ENCODE measurements at places on chromosomes 13 and 19.

DNA sequence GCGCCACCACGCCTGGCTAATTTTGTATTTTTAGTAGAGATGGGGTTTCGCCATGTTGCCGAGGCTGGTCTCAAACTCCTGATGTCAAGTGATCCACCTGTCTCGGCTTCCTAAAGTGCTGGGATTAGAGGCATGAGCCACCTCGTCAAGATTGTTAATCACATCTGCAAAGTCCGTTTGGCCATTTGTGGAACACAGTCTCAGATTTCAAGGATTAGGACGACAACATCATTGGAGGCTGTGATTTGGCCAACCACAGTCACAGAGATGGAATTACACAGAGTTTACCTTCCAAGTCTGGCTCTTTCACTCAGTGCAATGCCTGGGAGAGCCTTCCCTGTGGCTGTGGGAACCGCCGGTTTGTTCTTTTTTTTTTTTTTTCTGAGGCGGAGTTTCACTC is 17.8 kb downstream of the SULT2B1 start:
- DNase-seq = no peak

GRCh38 chr13:37492741-37493514 is 105.6 kb downstream of the POSTN start:
- no peak for DNase-seq

GRCh38 chr19:40396886-40397567 is 7.0 kb upstream of the HIPK4 start:
- DNase-seq = no peak

GRCh38 chr13:52850396-52851136 is 2.1 kb upstream of the PCDH8 start:
- no peak for DNase-seq

GRCh38 chr13:21481359-21481758 is 22.3 kb upstream of the ZDHHC20 start:
- no peak for DNase-seq

DNA sequence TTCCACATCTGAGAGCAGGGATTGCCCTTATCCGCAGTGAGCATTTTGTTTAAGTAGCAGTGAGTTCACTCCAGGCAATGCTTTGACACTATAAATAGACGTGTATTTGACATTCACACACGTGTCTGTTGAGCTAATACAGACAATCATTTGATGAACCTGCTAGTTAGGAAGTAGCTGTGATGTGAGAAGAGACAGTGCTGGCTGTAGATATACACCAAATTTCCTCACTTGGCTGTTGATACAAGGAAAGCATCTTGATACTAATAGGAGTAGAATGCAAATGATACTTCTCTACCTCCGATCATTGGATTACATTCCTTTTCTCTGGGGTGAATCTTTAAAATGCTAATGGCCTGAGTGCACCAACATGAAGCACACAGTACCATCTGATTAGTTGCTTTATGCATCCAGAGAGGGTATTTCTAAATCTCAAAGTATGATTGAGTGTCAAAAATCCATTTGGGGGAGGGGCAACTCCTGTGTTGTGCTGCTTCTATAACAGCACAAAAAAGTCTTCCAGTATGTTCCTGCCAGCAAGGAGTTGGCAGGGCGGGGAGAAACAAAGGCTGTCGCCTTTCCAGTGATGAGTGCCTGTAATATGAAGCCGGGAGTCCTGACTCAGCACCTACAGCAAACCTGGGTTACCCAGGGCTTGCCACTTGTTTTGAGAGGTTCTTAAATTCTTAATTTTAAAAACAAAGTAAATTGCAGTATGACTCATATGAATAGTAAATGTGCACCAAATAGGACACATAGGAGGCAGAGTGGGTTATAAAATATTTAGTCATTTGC is 7.0 kb downstream of the CUL4A start:
- no peak for DNase-seq

- DNase-seq = no peak
These were observed 266.4 kb downstream of the ENOX1 start for GRCh38 chr13:43520351-43520750.

All from NCI-H2081 treated with DMSO at 0.1 percent for 48 hours (cell line).